Uterus (tissue), 4 donors: ENCODE measurements at places on chromosomes 2 and 18. TPM values are rescaled to one million over a fixed set of nuclear protein-coding genes. Genes with fewer than 3 reads are reported as not detected.

Gene TNFRSF11A
- 5.0 TPM for total RNA-seq

DNA sequence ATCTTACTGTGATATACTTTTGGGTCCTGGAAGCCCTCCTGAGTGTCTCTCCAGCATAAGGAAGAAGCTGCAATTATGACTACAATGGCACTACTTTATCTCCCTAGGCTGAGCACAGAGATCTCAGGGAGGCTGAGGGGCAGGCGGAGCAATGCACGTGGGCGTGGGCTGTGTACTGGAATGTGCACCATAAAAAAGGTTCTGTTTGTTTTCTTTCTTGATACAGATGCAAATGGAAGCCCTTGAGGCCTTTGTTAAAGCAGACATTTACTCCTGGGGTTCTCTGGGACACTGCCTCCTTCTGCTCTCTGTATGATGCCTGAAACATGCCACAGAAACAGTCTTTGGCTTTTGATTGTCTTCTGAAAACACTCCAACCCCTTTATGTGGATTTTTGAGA, 79.1 kb upstream of the DLX2 start:
- H3K36me3 ChIP-seq: no peaks in the 10 kb centered on the region
- no peak for DNase-seq
- H3K4me1 ChIP-seq: no peaks in the 10 kb centered on the region
- H3K27me3 ChIP-seq: no peaks in the 10 kb centered on the region

- H3K4me3 ChIP-seq: no peak overlapping the region
- no peaks in the 10 kb centered on the region for H3K4me1 ChIP-seq
- H3K36me3 ChIP-seq: no peaks in the 10 kb centered on the region
- H3K27me3 ChIP-seq: no peaks in the 10 kb centered on the region
These were observed 101.7 kb downstream of the COBLL1 start for GRCh38 chr2:164739966-164740365.

DNA sequence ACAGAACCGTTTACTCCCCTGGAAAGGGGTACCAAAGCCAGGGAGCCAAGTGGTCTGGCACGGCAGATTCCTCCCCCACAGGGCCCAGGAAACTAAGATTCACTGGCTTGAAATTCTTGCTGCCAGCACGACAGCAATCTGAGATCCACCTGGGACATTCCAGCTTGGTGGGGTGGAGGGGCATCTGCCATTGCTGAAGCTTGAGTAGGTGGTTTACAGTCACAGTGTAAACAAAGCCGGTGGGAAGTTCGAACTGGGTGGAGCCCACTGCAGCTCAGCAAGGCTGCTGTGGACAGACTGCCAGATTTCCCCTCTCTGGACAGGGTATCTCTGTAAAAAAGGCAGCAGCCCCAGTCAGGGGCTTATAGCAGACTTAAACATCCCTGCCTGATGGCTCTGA, 901.7 kb upstream of the LRRTM1 start:
- H3K27me3 ChIP-seq: no peaks in the 10 kb centered on the region
- H3K36me3 ChIP-seq: no peaks in the 10 kb centered on the region
- no peak for DNase-seq
- H3K27ac ChIP-seq: no peak overlapping the region
